Stimulated activated CD4-positive, alpha-beta T cell treated with anti-CD3 and anti-CD28 coated beads, Interleukin-15, amount 100 ng/mL, for 48 hours (primary cell): ENCODE measurements at places on chromosomes 7 and 10.

- no peak for DNase-seq
Observed at GRCh38 chr10:118216571-118217170, 125.5 kb downstream of the FAM204A start.

GRCh38 chr7:66542049-66542448 is 86.6 kb upstream of the KCTD7 start:
- DNase-seq: no peak

DNA sequence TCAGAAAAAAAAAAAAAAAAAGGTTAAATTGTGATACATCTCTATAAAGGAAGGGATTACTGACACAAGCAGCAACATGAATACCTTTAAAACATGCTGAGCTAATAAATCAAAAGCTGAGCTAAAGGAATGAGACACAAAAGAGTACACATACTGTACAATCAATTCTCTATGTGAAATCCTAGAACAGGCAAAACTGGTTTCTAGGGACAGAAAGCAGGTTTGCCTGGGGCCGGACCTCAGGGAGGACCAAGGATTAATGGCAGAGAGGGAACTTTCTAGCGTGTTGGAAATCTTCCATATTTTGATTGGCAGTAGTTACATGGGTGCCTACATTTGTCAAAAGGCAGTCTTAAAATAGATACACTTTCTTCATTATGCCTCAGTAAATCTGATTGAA is 52.5 kb downstream of the KLRG2 start:
- DNase-seq: no peak

GRCh38 chr10:80448209-80448942 is 5.7 kb upstream of the TSPAN14 start:
- DNase-seq: no peak

DNA sequence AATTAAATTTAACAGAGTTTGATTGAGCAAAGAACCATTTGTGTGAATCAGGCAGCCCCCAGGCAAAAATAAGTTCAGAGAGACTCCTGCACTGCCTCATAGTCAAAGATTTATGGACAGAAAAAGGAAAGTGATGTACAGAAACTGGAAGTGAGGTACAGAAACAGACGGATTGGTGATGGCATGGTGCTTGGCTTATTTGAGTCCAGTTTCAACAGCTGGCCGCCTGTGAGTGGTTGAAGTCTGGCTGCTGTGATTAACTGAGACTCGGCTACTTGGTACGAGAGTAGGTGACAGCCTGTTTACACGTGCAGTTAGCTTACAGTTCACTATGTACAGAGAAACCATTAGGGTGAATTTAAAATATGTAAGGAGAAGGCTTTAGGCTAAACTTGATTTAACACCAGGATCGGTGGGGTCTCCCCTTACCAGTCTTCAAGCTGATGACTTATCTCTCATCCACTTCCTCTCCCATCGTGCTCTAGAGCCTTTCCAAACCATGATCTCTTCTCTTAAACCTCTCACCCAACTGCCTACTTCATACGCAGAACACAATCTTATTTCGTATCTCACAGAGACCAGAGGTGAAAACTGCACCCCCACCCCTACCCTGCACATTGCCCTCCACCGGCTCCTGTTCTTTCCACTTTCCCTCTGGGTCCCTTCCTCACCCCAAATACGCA is 5.0 kb upstream of the MSMB start:
- no peak for DNase-seq

DNA sequence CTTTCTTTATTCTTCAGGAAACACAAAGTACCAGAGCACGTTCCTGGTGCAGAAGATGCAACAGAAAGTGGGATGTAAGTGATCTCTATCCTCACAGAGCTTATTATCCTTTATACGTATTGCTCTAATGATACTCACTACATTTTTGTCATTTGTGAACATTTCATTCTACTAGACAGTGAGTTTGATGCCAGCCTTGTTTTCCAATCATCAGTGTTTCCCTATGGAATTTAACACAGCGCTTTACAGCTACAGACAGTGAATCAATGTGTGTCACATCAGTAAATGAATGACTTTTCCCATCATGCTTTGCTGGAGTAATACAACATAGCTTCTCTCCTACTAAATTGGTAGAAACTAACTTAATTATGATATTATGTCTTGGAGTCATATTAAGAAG is 175.5 kb downstream of the SDHAF3 start:
- no peak for DNase-seq

- DNase-seq: no peak
Observed at GRCh38 chr10:29590915-29591650, 43.7 kb downstream of the SVIL start.

DNA sequence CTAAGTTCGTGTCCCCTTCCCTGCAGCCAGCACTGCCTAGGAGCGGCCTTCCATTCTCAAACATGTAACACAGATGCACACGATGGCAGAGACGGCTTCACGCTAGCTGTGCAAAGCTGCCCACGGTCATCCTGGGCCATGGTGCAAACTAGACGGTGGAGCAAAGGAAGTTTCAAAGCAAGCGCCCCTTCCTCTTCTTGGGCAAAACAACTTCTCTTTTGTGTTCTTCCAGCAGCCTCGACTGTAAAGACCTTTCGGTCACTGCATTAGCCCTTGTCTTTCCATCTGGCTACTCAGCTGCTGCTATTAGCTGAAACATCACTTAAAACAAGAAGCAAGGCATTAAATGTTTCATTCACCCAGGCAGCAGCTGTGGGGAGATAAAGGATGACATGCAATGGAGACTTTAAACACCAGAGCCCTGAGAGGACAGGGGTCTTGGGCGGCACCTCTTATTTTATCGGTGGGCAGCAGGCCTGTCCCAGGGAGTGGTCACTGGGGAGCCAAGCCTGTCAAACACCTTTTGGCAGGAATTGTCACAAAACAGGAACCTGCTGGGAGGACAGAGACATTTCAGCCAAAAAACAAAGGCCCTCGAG is 214.8 kb downstream of the KLF6 start:
- DNase-seq: no peak

DNA sequence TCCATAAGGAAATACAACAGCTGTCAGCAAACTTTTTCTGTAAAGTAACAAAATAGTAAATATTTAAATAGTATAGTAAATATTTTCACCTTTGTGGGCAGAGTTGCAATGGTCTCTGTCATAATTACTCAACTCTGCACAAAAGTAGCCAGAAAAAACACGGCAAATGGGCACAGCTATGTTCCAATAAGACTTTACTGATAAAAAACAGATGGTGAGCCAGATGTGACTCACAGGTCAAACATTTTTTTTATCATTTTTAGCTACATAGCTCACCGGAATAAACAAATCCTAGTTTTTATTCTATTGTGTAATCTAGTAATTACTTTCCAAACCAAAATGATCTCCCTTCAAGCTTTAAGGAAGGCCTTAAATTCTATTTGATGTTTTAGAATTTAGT is 55.3 kb downstream of the NCAPG2 start:
- no peak for DNase-seq

- no peak for DNase-seq
Observed at GRCh38 chr7:4416396-4417056, 265.6 kb upstream of the FOXK1 start.

- no peak for DNase-seq
Observed at GRCh38 chr10:54962134-54962900, 161.3 kb upstream of the PCDH15 start.

- DNase-seq: no peak
Observed at GRCh38 chr7:128939075-128939860, 1.5 kb downstream of the IRF5 start.

- no peak for DNase-seq
Observed at GRCh38 chr10:82674036-82674435, 799.0 kb downstream of the NRG3 start.

GRCh38 chr7:22582863-22583622 is 83.1 kb upstream of the STEAP1B start:
- no peak for DNase-seq
